Body of pancreas (tissue), 4 donors: ENCODE measurements at places on chromosomes 3 and 15.

- H3K4me1 ChIP-seq, result peaks cover 30% of the 10 kb centered on the region
- no peaks in the 10 kb centered on the region for H3K36me3 ChIP-seq
- no peak overlapping the region for H3K27ac ChIP-seq
- H3K4me3 ChIP-seq, result no peak overlapping the region
Observed at GRCh38 chr3:13880811-13881156, 913 bp upstream of the WNT7A start.

DNA sequence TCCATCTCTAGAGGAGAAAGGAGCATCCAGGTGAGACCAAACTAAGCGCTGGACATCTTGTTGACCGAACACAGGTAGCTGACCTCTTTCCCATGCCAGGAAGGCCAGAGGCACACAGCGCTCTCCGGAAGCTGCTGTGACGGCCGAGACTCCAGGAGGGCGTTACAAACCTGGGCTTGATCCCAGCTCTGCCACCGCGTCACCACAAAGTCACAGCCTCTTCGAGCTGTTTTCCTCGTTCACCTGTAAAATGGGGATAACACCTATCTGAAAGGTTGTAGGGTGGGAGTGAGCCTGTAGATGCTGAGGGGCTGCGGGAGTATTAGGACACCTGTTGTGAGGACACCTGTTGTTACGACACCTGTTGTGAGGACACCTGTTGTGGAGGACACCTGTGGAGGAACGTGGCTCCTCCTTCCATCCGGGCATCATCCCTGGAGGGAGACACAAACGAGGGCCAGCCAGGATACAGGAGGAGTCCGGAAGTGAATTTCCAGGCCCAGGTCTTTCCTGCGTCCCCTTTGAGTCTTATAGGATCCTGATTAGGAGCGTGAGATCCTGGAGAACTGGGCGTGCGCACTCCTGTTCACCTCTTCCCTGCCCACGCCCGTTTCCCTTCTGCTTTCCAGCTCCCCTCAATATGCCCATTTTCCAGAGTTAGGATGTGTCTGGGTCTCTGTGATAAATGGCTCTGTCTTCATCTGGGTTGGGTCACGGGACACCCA is 2.3 kb upstream of the MUC4 start:
- no peak overlapping the region for H3K27ac ChIP-seq
- no peaks in the 10 kb centered on the region for H3K36me3 ChIP-seq
- no peak for DNase-seq
- H3K27me3 ChIP-seq, result peaks cover 10% of the 10 kb centered on the region

GRCh38 chr15:45022871-45023658 is at the start of gene SORD:
SORD (plus strand) TSS chr15:45023195; CDS start chr15:45023284, 89 bp downstream.
- no peaks in the 10 kb centered on the region for H3K27me3 ChIP-seq
- H3K27ac ChIP-seq, result peak within 1 kb of the TSS; percentile 47
- peak; percentile 95 for DNase-seq
- peak within 1 kb of the TSS; percentile 41 for H3K4me3 ChIP-seq
- peaks cover 33% of the 10 kb centered on the region for H3K4me1 ChIP-seq
- H3K36me3 ChIP-seq, result no peaks in the 10 kb centered on the region

DNA sequence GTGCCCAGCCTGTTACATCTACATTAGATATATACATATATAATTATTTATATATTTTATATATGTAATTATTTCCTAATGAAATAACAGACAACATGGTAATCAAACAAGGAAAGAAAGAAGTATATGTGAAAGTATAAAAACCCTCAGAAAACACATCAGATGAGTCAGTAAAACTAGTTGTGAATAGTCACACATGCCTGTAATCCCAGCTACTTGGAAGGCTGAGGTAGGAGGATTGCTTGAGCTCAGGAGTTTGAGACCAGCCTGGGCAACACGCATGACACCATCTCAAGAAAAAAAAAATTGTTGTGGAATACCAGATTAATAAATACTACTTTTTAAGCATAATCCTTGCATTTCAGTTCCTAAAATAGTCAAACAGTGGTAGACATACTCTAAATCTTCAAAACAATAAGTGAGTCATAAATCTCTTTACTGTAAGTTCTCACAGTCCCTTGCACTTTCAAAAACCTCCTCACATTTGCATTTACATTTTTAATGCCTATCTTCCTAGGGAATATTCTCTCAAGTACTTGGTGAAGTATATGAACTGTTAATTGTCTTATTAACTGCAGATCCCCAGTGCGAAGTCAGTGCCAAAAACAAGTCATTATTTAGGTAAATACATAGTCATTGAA is 106.5 kb downstream of the MYO9A start:
- no peak overlapping the region for H3K27ac ChIP-seq
- H3K27me3 ChIP-seq, result no peaks in the 10 kb centered on the region
- peaks cover 5% of the 10 kb centered on the region for H3K4me1 ChIP-seq
- H3K4me3 ChIP-seq, result no peak overlapping the region

GRCh38 chr15:73602446-73602843 is 30.7 kb downstream of the NPTN start:
- H3K27me3 ChIP-seq, result no peaks in the 10 kb centered on the region
- no peak for DNase-seq
- H3K27ac ChIP-seq, result peak overlapping the region; percentile 20

DNA sequence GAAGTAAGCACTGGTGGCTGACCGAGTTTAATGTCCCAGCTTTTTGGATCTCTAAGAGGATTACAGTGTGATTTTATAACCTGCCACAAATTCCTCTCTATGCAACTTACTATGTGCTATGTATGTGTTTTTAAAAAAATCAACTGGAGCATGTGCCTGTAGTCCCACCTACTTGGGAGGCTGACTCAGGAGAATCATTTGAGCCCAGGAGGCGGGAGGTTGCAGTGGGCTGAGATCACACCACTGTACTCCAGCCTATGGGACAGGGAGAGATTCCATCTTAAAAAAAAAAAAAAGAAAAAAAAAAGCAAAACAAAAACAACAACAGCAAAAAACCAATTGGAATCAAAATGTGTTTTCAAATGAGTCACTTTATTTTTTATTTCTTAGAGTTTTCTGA is 29.6 kb downstream of the DUT start:
- no peak for DNase-seq
- no peaks in the 10 kb centered on the region for H3K4me1 ChIP-seq
- H3K36me3 ChIP-seq, result no peaks in the 10 kb centered on the region
- no peak overlapping the region for H3K27ac ChIP-seq

DNA sequence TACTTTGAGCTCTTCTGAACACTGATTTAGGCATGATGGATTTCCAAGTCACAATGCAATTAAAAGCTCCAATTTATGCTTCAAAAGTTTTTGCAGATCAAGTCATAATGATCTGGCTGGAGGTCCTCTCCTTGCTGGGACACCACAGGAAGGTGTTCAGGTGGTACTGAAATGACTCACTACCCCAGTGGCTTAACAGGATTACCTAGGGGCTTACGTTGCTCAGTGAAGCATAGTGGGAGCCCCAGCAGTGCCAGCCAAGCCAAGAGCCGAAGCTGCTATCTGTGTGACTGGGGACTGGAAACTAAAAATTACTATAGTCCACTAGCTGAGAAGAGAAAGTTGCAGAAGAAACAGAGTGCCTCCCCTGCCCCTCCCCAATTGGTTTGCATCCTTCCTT is 110.1 kb upstream of the LPP start:
- H3K27ac ChIP-seq, result no peak overlapping the region
- no peaks in the 10 kb centered on the region for H3K27me3 ChIP-seq
- H3K36me3 ChIP-seq, result no peaks in the 10 kb centered on the region
- no peaks in the 10 kb centered on the region for H3K4me1 ChIP-seq
- no peak for DNase-seq
- H3K4me3 ChIP-seq, result no peak overlapping the region

- peaks cover 5% of the 10 kb centered on the region for H3K27me3 ChIP-seq
- H3K4me3 ChIP-seq, result no peak overlapping the region
- no peak overlapping the region for H3K27ac ChIP-seq
- DNase-seq, result peak; percentile 62
- H3K4me1 ChIP-seq, result no peaks in the 10 kb centered on the region
Observed at GRCh38 chr3:53938645-53939044, 47.0 kb upstream of the SELENOK start.

DNA sequence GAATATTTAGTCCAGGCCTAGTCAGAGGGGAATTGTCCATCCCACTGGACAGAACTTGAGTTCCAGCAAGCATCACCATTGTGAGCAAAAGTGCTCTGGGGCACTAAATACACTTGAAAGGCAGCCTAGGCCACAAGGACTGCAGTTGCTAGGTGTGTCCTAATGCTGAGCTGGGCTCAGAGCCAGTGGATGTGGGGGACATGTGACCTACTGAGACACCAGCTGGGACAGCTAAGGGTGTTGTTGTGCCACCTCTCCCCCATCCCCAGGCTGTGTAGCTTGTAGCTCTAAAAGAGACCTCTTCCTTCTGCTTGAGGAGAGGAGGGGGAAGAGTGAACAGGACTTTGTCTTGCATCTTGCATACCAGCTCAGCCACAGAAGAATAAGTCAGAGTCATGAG is 120.9 kb downstream of the DTWD1 start:
- H3K36me3 ChIP-seq, result no peaks in the 10 kb centered on the region
- H3K27ac ChIP-seq, result no peak overlapping the region
- H3K4me3 ChIP-seq, result no peak overlapping the region
- no peak for DNase-seq

DNA sequence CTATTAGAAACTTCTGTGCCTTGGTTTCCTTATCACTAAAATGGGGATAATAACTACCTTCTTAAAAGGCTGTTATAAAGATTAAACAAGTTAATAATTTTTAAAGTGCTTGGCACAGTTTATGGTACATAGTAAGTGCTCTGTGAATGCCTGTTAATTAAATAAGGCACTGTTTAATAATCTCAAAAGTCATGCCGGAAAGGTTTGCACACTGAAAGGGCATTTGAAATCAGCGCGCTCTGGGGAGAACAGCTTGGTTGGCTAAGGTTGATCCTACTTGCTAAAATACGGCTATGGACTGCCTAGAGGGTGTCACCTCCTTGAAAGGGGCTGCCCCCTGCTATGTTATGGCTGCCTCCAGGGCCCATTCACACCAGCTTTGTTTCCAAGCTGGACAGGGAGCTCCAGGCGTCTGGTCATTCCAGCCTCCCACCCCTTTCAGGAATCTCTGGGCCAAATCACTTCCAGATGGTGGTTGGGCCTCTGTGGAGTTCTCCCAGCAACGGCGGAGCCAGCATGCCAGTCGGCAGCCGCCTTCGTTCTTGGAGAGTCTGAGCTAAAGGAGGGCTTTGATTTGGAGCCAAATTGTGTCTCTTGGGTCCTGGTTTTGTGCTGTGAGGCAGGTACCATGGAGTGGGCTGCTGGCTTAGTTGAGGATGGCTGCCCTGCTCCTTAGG is 5.9 kb downstream of the FLNB start:
- no peak overlapping the region for H3K4me3 ChIP-seq
- no peaks in the 10 kb centered on the region for H3K36me3 ChIP-seq
- peaks cover 87% of the 10 kb centered on the region for H3K4me1 ChIP-seq
- DNase-seq, result peak; percentile 37
- H3K27ac ChIP-seq, result peak overlapping the region; percentile 12
- no peaks in the 10 kb centered on the region for H3K27me3 ChIP-seq

DNA sequence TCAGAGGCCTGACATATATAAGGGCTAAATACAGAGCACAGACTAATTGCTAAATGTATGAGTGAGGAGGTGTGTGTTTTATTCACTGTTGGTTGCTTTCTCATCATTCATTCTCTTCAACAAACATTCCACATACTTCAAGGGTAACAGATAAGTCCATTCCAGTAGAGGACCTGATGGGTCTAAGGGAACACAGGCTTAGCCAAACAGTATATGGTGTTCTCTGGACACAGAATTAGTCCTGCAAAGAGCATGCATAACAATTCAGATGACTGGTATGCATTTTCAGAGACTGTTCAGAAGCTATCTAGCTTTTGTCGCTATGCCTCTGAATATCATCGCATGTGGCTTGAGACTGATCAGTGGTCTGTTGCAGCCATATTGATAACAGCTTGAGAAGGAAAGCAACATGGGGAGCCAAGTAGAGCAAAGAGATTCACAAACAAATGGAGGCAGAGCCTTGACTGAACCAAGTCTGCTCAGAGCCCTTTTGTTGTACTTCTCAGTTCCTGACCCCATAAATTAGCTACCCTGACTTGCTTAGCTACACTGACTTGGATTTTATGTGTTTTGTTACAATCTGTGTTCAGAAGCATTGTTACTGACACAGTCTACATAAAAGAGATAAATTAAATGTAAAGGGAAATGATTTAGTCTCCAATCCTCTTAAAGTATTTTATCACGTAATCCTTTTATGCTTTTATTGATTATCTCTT is 1178.7 kb downstream of the ROBO1 start:
- H3K27ac ChIP-seq, result no peak overlapping the region
- no peak overlapping the region for H3K4me3 ChIP-seq
- no peak for DNase-seq
- H3K36me3 ChIP-seq, result no peaks in the 10 kb centered on the region
- H3K4me1 ChIP-seq, result no peaks in the 10 kb centered on the region
- no peaks in the 10 kb centered on the region for H3K27me3 ChIP-seq

- H3K4me3 ChIP-seq, result no peak overlapping the region
- no peak overlapping the region for H3K27ac ChIP-seq
- no peaks in the 10 kb centered on the region for H3K4me1 ChIP-seq
- H3K27me3 ChIP-seq, result no peaks in the 10 kb centered on the region
Observed at GRCh38 chr3:126512916-126513650, 4.5 kb downstream of the UROC1 start.

GRCh38 chr3:143207338-143207961 is 87.9 kb downstream of the CHST2 start:
- no peak for DNase-seq
- no peaks in the 10 kb centered on the region for H3K4me1 ChIP-seq
- no peak overlapping the region for H3K27ac ChIP-seq
- H3K36me3 ChIP-seq, result no peaks in the 10 kb centered on the region
- H3K27me3 ChIP-seq, result no peaks in the 10 kb centered on the region
- no peak overlapping the region for H3K4me3 ChIP-seq

- H3K4me3 ChIP-seq, result no peak overlapping the region
- H3K4me1 ChIP-seq, result no peaks in the 10 kb centered on the region
- no peaks in the 10 kb centered on the region for H3K36me3 ChIP-seq
- no peak overlapping the region for H3K27ac ChIP-seq
- no peaks in the 10 kb centered on the region for H3K27me3 ChIP-seq
Observed at GRCh38 chr3:108241146-108241545, 18.9 kb upstream of the IFT57 start.

- no peak for DNase-seq
- no peaks in the 10 kb centered on the region for H3K4me1 ChIP-seq
- H3K27ac ChIP-seq, result no peak overlapping the region
- no peak overlapping the region for H3K4me3 ChIP-seq
Observed at GRCh38 chr3:148034353-148034752, 625.2 kb downstream of the ZIC1 start.

DNA sequence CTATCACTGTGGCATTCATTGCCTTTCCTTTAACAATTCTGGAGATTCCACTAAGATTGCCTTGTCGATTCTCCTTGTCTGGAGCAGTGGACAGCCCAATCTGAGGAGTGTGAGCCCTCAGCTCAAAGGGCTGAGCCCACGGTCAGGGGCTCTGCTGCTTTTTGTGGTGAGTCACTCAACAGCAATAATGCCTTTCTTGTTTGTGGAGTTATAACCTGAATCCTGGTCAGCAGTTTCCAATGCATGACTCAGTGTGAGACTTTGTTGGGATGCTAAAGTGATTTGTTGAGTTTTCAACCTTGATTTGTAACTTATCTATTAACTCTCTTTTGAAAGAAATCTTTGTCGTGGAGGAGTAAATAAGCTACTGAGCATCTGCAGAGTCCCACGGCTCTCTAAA is 183.5 kb downstream of the TJP1 start:
- H3K27ac ChIP-seq, result no peak overlapping the region
- H3K4me3 ChIP-seq, result no peak overlapping the region
- peaks cover 30% of the 10 kb centered on the region for H3K4me1 ChIP-seq
- DNase-seq, result no peak

- no peaks in the 10 kb centered on the region for H3K27me3 ChIP-seq
- no peak for DNase-seq
- no peaks in the 10 kb centered on the region for H3K36me3 ChIP-seq
- H3K27ac ChIP-seq, result no peak overlapping the region
Observed at GRCh38 chr3:101244212-101244575, 76.2 kb downstream of the IMPG2 start.

- no peaks in the 10 kb centered on the region for H3K4me1 ChIP-seq
- H3K36me3 ChIP-seq, result no peaks in the 10 kb centered on the region
- no peaks in the 10 kb centered on the region for H3K27me3 ChIP-seq
- no peak overlapping the region for H3K27ac ChIP-seq
- DNase-seq, result no peak
Observed at GRCh38 chr3:17505856-17506255, 236.6 kb downstream of the TBC1D5 start.
